ENCODE measurements at places on chromosomes 5 and 9. TPM values are rescaled to one million over a fixed set of nuclear protein-coding genes. Genes with fewer than 3 reads are reported as not detected.

Gene GLRA1
- total RNA-seq = 39.1 TPM

Gene FOXI1
- not detected for total RNA-seq

Gene OBP2B
- total RNA-seq = not detected

Gene IFNK
- not detected for total RNA-seq

Gene IFT74
- total RNA-seq = 32.6 TPM

Gene FBXW11
- 135 TPM for total RNA-seq

Gene LCN15
- total RNA-seq = not detected

Gene CCDC192
- 0.50 TPM for total RNA-seq

GRCh38 chr9:3205421-3206095 is 320.2 kb downstream of the RFX3 start:
- DNase-seq = peak; percentile 46

GRCh38 chr5:39131210-39132127 is 57.3 kb upstream of the RICTOR start:
- peak; percentile 80 for DNase-seq

DNA sequence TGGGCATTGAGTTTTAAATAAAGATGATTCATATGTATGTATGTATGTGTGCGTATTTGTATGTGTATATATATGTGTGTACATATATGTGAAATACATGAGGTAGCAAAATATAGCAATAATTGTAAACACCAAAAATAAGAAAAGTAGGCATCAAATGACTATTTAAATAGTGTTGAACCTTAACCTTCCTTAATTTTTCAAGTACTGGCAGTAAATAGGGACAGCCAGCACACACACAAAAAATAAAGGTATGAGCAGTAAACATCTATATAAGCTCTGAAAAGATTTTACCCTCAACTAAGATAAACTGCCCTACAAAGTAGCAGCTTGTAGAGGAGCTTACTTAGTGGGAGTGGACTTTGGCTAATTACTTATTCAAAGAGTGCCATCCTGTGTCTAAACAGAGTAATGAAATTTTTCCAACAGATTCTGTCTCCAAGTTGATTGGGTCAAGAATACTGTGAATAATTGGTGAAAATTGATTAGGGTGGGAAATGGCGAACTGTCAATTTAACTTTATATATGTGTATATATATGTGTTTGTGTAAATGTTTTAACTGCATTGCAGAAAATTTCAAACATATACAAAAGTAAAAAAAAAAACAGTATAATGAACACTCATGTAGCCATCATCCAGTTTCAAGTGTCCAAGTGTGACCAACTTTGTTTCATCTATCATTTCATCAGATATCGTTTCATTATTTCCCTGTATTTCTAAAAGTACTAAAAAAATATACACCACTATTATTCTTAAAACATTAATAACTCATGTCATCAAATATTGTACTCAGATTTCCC is 2.0 kb upstream of the ADAMTS6 start:
- peak; percentile 5 for DNase-seq

DNA sequence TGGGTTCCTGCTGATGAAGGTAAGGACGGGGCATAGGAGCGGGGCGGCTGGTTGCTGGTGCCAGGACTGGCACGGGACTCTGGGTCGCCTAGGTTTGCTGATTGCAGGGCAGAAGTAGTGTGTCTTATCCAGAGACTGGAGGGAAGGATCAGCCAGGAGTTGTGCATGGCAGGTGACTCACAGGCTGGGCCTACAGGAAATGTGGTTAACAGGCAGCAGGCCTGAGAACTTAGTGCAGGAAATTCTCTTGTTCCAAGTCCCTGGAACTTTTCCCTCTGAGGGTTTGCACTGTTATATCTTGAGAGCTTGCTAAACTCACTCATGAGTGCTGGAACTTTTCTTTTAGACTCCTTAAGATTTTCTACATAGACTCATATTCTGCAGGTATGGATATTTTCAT is 95.1 kb downstream of the ANXA2R start:
- no peak for DNase-seq

DNA sequence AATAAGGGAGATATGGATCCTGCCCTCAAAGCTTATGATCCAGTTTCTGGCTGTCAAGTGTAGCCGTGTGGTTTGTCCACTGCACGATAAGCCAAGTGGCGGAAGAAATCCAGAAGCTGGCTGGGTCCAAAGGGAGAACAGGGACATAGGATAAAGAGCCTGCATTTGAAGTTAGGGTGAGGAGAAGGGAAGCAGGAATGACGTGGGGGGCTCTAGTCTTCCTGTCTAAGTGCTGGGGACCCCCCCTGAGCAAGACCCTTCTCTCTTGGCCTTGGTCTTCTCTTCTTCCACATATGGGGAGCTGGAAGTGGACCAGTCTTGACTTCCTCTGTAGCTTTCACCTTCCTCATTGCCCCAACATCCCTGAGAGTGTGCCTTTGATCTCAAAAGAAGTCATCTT is 186.6 kb downstream of the FSTL4 start:
- no peak for DNase-seq

DNA sequence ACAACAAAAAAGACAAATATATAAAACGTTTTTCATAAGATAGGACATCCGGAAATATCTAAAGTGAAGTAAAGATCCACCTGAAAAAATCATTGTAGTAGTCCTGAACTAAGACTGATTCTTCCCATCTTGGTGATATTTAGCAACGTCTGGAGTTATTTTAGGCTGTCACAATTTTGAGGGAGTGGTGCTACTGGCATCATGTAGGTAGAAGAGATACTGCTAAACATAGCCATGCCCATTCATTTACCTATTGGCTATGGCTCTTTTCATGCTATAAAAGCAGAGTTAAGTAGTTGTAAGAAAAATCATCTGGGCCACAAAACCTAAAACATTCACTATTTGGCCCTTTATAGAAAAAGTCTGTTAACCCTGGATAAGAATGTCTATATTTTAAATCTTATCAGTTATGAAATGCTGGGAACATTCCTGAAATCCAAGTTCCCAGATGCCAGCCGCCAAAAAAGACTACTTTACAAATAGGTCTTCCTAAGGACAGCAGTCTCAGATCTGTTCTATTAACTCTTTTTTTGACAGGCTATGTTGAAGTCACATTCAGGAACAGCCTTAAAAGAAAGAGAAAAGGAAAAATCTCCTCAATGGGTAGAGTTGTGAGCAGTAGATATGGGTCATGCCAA is 27.0 kb downstream of the RAPGEF6 start:
- DNase-seq = no peak

GRCh38 chr9:78144008-78144381 is 91.9 kb upstream of the CEP78 start:
- DNase-seq = no peak

- DNase-seq = peak; percentile 0
These were observed 2.4 kb upstream of the DOCK8 start for GRCh38 chr9:212297-212696.

DNA sequence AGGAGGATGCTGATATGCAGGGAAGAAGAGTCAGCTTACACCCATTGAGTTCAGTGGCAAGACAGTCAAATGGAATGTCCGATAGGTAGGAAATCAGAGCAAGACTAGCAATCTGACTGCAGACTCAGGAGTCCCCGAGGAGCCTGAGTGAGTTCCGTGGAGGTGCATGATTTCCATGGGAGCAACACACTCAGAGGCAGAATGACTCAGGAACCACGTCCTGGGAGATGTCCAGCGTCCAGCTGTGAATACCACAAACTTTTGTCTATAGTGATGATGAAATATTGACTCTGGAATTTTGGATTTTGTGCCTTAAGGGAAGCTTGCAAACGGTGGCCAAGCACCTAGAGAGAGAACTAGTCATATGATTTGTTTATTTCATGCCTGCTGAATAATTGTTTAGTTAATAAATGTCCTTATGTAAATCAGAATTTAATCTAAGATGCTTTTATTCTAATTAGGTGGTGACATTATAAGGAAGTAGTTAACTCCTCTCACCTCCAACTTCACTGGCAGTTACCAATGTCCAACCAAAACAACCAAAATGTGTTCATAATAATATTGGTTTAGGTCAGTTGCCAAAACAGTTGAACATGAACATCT is 100.4 kb downstream of the PDE4D start:
- DNase-seq = no peak

DNA sequence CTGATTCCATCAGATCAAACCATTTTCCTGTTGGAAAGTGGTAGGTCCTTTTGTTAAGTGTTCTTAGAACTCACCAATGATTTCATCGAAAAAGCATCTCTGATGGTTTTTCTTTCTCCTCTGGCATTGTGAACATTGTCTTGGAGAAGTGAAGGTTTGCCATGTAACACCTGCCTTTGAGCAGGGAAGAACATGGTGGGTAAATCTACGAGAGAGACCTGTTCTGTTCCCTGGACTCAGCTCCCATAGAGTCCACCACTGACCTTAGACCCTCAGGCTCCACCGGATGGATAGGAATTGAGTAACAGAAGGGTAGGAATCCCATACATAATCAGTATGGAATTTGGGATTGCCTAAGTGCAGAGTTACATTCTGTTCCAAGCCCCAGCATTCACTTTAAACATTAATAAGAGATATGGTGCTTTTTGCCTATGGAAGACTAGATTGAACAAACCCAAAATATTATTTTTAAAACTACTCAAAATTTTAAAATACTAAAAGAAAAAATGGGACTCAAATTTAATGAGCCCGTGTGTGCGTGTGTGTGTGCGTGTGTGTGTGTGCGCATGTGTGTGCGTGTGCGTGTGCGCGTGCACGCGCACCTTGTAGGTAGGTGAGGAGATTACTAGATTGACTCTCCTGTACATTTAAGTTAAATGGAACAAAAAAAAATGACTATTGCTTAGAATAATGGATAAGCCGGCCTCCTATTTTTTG is 92.0 kb downstream of the C9orf152 start:
- no peak for DNase-seq

DNA sequence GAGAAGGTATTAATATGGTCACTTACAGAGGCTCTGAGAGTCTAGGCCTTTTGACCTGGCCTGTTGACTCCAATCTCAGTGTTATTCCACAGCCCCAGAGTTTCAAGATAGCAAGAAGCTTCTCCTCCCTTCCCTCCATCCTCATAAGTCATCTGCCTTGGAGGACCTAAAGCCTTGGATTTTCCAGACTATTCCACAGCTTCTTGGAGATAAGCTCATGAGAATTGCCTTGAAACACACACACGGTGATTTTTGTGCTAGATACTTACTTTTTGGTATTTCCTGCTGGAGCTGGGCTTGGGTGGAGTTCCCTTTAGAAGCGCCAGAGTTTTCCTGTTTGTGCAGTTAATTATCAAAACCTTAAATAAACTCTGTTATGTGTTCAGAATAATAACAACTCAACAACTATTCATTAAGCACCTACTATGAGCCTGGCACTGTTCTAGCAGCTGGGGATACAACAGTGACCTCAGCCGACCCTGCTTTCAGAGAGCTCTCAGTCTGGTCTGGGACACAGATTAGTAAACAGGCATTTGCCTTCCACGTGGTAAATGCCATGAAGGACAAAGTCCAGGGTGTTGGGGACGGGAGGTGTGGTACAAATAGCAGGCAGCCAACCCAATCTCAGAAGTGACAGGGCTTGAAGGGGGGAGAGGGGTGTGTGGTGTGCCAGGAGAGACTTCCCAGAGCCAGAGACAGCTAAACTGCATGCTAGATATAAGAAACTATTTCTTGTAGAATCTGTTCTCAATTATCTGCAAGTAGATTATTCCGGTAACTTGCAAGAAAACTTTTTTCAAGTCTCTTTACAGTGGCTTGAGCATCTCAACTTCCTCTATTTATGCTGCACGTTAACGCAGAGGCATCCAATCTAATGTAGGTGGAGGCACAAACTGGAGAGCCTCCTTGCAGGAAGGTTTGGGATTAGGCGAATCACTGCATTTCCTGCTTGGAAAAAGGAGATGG is 55.9 kb upstream of the KLF9 start:
- no peak for DNase-seq

GRCh38 chr5:173743641-173744343 is 127.3 kb upstream of the BOD1 start:
- no peak for DNase-seq

GRCh38 chr5:119250946-119251901 is 104.6 kb upstream of the TNFAIP8 start:
- DNase-seq = no peak

GRCh38 chr5:56329652-56330051 is 96.5 kb upstream of the ANKRD55 start:
- DNase-seq = no peak

DNA sequence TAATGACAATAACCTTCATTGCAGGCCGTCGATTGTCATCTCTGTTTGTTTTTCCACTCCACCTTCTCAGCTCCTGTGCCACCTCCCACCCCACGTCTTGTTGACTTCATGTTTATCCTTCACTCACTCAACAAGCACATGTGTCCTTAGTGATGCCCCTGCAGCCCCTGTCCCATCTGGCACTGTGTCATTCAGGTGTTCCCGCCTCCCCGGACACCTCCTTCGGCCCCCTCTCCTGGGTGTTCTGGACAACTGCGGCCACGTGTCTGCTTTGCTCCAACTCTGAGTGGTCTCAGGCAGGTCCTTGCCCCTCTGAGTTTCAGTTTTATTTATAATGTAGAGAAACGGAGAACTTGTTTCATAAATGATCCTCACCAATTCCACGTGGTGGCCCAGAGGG is 91.0 kb upstream of the COL5A1 start:
- no peak for DNase-seq

DNA sequence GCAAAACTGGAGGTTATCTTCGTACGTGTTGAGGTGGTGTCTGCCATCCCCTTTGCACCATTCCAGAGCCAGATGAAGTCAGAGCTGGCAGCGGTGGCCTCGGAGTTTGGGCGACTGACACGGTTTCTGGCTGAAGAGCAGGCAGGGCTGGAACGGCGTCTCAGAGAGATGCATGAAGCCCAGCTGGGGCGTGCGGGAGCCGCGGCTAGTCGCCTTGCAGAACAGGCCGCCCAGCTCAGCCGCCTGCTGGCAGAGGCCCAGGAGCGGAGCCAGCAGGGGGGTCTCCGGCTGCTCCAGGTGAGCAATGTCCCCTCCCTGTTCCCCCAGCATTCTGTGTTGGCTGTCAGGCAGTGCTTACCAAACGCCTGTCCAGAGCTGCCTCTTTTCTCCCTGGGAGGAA is 9.5 kb downstream of the TRIM41 start:
- DNase-seq = no peak

DNA sequence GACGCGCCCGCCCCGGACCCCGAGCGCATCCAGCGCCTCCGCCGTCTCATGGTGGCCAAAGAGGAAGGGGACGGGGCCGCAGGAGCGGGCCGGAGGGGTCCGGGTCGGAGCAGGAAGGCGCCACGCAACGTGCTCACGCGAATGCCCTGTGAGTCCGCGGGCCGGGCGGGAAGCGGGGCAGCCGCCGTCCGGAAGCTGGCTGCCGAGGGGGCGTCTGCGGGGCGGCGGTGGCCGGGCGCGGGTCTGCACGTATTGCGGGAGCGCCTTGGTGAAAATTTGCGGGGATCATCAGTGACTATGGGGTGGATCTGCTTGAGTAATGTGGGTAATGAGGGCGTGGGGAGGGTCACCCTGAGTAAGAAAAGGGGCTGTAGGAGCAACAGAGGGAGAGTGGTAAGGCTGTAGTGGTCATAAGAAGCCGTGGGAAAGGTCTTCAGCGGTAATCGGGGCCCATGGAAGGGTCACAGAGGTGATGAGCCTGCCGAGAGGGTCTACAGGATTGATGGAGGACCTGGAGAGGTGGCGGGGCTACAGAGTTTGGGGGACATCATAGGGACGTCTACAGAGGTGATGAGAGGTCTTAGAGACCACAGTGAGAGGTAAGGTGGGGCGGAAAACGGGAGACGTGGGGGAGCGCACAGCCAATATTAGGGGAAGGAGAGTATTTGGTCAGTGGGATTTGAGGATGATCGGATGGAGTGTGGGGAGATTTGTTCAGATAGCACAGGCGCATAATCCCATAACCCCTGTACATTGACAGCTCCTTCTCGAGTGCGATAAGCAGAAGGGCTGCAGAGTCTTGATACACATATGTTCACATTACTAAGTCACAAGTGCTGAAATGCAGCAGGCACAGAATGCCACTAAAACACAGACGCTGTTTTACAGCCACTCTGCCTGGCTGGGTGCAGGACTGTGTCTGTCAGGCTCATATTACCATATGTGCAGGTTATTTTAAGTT is 819 bp downstream of the LSM11 start:
- DNase-seq = peak; percentile 78

Data from spinal cord (tissue), 10 donors.